Stimulated activated CD8-positive, alpha-beta memory T cell treated with anti-CD3 and anti-CD28 coated beads, Interleukin-15, amount 100 ng/mL, for 24 hours (primary cell): ENCODE measurements at places on chromosomes 5 and 9.

- no peak for DNase-seq
Observed at GRCh38 chr5:946720-947625, 54.3 kb downstream of the TRIP13 start.

DNA sequence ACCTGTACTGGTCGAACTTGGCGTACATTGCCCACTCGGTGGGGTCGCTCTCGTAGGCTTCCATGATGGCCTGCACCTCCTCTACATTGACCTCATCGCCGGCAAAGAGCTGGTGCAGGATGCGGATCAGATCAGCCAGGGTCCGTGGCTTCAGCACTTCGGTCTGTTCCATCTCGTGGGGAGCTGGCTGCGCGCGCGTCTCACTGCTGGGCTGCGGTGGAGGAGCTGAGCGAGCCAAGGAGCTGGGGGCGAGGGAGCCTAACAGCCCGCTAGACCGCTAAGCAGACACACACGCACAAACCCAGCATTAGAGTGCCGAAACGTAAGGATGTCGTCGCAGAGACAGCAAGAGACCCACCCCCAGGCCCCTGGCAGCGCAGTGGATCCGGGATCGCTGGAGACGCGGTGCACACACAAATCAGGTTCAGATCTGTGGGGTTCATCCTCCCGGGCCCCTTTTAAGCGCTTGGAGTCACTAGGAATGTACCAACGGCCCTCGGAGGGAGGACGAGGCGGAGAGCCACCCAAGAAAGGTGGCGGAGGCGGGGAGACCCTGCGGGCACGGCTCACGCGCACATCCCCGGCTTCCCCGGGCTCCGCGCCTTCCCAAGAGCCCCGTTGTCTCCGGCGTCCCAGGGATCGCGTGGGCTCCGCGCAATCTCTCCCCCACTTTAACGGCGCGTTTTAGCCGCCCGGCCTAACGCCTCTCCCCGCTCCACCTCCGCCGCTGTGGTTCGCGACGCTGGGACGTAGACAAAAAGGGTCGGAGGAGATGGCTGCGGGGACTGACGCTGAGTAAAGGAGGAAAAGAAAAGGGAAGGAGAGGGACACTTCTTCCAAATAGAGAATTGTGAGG is at the start of gene CDO1:
Gene CDO1, minus strand, starts transcription at position 434 of the 856 bp plus-strand sequence. Its CDS starts 262 bp downstream, at position 172.
- no peak for DNase-seq

DNA sequence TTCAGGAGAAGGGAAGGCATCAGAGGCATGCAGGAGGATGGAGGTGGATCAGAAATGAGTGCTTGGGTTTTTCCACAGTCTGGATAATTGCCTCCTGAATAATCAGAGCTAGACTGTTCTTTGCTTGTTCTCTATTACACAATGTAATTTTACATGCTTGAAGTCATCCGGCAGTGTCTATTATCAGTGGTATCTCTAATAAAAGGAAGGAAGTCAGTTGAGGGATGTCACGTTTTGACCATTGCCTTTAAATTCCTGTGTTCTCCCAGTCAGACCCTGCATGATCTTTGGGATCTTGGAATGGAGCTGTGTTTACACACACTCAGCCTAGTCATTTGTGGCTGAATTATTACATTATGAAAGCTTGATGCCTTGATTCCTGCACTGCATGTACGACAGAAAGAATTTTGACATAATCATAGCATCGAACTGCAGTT is 91.0 kb downstream of the PDE8B start:
- DNase-seq = no peak

DNA sequence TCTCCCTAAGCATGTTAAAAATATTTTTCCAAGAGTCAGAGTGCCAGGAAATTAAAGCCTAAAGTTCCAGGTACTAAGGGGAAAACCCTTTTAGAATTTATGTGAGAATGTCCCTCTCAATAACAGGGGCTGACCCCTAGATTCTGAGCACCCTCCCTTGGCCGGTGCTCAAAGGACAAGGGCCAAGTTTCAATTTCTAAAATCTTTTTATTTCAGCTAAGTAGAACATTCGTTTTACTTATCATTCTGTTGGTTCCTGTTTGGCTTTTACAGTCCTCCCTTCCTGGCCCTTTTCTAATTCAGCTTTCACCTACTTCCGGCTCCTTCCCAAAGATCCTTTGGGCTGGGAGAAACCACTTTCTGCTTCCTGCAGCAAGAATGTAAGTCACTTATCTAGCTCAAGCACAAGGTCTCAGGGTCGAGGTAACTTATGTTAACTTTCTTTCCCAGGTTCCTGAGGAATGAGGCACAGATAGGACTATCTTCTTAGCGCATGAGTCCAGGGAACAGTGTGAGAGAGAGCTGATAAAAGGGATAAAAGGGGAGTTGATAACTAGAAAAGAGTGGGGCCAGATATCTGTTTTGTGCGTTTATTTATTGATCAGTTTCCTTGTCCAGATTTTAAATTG is 34.6 kb upstream of the F2RL2 start:
- no peak for DNase-seq

DNA sequence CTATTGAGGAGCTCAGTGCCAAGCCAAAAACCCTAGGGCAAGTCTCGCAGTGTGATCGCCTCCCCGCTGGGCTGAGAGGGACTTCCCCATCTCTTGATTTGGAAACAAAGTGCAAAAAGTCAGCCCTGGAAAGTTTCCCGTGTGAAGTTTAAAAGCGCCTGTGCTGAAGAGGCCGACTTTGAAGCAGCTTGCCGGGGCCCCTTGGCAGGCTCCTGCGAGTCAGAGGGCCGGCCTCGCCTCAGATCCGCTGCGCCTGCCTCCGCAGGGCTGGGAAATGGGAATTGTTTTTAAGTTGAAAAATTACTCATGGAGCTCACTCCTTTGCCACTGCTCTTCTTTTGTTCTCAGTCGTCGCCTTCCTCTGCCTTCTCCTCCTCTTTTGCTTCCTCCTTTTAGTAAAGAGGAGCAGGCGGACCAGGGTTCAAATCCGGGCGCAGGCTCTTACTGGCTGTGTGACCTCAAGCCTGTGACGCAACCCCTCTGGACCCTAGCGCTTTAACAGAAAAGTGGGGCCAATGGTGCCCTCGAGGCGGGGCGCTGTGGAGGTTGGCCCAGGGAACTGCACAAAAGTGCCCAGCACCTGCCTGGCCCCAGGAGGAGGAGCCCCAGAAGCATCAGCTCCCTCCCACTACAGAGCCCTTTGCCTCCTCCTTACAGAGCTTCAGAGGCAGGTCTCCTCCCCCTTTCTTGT is 14.7 kb upstream of the LHX2 start:
- DNase-seq = no peak

GRCh38 chr5:31186672-31187267 is 6.7 kb upstream of the CDH6 start:
- no peak for DNase-seq

DNA sequence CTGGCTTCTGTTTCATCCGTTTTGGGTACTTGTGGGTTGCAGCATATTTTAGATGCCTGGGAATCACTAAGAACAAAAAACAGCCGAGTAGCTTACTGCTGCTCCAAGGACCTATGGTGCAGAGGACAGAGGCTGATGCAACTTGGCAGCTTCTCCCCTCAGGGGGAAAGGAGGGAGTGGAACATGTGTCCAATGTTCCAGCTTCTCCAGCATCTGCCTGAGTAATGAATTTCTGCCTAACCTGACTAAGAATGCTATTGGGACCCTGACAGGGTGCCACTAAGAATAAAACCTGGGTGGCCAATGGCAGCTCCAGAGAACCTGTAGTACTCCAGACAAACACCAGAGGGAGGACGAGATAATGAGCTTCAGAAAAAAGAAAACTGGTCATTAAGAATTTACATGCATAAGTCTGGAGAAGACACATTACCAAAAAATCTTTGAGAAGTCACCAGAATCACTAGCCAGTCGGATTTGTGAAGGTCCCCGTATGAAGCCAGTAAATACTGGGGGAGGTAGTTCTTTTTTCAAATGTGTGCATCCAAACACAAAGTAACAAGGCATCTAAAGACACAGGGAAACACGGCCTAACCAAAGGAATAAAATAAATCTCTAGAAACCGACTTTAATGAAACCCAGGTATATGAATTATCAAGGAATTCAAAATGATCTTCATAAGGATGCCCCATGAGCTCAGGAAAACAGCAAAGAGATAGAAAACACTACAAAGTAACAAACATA is 293.5 kb downstream of the HINT1 start:
- no peak for DNase-seq

- DNase-seq = no peak
Observed at GRCh38 chr5:110356677-110357076, 369.8 kb downstream of the TMEM232 start.

GRCh38 chr9:129560881-129561306 is 60.0 kb downstream of the C9orf50 start:
- DNase-seq = no peak

DNA sequence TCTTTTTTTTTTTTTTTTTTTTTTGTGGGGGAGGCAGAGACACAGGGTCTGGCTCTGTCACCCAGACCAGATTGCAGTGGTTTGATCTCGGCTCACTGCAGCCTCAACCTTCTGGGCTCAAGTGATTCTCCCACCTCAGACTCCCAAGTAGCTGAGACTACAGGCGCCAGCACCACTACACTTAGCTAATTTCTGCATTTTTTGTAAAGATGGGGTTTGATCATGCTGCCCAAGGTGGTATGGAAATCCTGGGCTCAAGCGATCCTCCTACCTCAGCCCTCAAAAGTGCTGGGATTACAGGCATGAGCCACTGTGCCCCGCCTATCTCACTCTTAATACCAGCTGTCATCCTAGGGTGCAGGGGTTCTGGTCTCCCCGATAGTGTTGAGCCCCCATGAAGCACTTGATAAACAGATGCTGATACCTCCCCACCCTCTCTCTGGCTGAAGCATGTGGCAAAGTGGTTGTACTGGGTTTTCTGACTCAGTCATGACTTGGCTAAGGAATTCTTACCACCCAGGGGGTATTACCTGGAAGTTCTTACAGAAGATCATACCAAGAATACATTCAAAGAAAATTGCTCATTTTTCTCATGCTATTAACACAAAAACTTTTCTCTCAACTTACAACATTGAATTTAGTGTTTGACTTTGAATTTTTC is 110.2 kb upstream of the DAPK1 start:
- DNase-seq = no peak
